ENCODE measurements at places on chromosomes 16 and 17.

DNA sequence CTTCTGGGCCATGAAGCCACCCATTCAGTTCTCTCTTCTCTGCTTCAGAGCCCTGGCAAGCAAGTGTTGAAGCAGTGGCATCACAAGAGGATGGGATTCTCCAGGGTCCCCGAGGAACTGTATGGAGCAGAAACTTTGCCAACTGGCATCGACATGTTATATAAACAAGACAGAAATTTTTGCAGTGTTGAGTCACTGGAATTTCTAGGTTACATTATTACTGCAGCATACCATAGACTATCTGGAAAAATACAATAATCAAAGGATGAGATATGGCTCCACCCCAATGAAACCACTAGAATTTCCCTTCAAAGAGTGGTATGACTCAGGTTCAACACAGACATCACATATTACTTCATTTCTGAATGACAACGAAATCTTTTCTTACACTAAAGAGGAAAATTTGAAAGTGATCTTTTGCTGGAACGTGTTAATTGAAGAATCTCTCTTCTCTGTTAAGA, 343.0 kb upstream of the DYNLRB2 start:
- no peak for DNase-seq

GRCh38 chr16:73852561-73852960, 444.1 kb upstream of the PSMD7 start:
- no peak for DNase-seq

GRCh38 chr16:24514096-24514495, 25.3 kb upstream of the RBBP6 start:
- no peak for DNase-seq

DNA sequence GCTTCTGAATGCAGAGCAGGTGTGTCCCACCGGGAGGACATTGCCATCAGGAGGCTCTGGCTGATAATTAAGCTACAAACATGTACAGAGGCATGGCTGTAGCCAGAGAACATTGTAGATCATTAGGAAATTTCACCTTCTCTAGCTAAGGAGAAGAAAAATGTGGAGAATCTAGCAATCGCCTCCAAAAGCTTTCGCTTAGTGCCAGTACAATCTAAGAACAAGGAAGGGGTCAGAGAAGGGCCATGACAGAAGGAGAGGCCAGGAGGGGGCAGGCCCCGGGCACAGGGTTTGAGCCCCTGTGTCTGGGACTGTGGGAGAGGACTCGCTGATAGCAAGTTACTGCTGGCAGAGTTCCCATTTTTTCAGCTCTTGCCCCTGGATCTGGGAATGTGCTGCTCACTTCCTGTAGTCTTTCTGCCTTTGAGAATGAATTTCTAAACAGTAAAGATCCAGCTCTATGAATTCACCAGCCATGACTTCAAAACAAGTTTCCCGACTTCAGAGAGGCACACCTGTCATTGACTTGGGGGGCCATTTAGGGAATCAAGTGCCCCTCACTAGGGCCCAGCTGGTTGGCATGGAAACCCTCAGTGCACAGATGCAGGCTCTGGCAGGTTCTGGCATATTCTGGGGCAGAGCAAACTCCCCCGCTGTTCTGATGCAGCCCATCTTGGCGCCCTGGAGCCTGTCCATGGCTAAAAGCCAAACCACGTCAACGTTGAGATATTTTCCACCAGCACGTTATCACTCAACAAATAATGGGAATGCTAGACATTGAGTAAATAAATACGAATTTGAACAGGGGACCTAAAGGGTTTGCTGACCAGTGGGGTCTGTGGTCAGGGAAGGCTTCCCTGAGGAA, 59.5 kb upstream of the CACNG4 start:
- DNase-seq: no peak

GRCh38 chr16:14205666-14206065, 134.5 kb downstream of the MRTFB start:
- DNase-seq: no peak

DNA sequence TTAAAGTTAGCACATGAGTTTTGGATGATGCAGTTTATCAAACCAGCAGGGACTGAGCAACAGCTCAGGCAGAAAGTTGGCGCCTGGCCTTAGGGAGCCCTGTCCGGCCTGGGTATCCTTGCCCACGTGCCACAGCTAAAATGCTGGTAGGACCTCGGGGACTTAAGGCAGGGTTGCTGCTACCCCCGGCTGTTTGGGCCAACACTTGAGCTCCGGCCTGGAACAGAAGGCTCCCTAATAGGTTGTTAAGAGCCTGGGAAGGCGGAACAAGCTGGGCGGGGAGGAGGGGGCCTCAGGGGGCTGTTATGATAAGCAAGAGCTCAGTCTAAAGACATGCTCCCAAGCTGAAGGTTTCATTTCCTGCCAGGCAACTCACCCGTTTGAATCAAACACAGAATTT, 39.7 kb downstream of the CUEDC1 start:
- DNase-seq: no peak

GRCh38 chr17:50311112-50311460, 34.8 kb upstream of the XYLT2 start:
- DNase-seq: no peak

- no peak for DNase-seq
Observed at GRCh38 chr17:4858882-4859260, 25.7 kb downstream of the MINK1 start.

DNA sequence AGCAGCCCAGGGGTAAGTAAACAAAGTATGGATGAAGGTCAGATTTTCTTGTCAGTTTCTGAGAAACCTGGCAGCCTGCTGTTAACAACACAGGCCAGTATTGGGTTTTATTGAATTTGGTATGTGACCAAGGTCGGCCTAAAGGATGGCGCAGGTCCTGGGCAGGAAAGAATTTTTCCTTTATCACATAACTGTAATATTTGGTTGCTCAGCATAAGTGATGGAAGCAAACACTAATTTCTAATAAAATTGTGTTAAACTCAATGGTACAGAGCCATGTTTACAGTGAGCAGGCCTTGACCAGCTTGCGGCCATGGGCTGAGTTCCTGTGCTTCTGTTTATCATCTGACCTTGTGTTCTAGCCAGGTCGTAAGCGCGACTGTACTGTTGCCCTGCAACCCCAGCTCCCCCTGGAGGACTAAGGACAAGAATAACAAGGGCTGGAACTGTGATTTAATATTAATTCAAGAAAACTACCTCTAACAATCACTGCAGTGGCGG, 10.5 kb downstream of the POLDIP2 start:
- DNase-seq: no peak

DNA sequence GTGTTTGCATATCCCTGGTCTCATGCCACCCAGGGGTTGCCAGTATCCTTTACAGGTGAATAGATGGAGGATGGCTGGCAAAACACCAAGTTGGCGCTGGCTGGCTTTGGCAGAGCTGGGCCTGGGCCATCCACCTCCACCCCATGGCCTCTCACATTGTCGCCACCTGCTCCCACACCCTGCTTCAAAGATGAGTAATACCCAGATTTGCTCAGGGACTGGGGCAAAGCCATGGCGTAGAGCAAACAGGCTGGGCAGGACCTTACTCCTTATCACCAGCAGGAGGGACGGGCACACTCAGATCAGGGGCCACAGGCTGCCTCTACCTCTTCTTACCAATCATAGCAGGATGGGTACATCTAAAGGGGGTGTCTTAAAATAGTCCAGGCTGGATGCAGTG, 24.3 kb downstream of the PLA2G10 start:
- DNase-seq: no peak

- DNase-seq: peak; percentile 89
Observed at GRCh38 chr16:28822520-28823290, at the start of gene ATXN2L. TSS of gene ATXN2L (plus strand) at chr16:28822999. CDS start at chr16:28823260, 261 bp downstream.

GRCh38 chr17:5425826-5426225, 5.8 kb downstream of the RPAIN start:
- DNase-seq: no peak

DNA sequence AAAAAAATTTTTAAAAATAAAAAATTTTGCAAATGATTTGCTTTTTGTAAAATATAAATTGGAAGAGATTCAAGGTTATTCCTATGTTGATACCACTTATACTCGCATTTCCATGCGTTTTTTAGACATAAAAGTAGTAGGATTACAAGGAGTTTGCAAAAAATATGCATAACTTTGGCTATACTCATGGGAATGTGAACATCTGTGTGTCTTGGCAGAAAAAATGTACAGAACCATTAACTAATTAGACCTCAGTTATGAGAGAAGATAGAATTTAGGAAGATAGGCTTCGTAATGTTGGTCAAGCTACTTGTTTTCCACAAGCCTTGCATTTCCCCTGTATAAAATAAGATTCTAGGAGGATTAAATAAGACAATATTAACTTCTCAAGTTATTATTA, 61.1 kb upstream of the VPS4A start:
- DNase-seq: no peak

- DNase-seq: no peak
Observed at GRCh38 chr17:45435481-45435880, 2.8 kb upstream of the ARHGAP27 start.
